Tibial artery (tissue), 4 donors: ENCODE measurements at places on chromosomes 1 and 21.

- H3K27me3 ChIP-seq, result no peaks in the 10 kb centered on the region
- H3K36me3 ChIP-seq, result no peaks in the 10 kb centered on the region
- no peak overlapping the region for H3K4me3 ChIP-seq
- DNase-seq, result no peak
- peaks cover 13% of the 10 kb centered on the region for H3K4me1 ChIP-seq
Measured at GRCh38 chr1:164651351-164651951, 92.5 kb downstream of the PBX1 start.

- DNase-seq, result no peak
- H3K27me3 ChIP-seq, result peaks cover 16% of the 10 kb centered on the region
- no peak overlapping the region for H3K4me3 ChIP-seq
Measured at GRCh38 chr1:53438427-53439336, 20.5 kb upstream of the DMRTB1 start.

DNA sequence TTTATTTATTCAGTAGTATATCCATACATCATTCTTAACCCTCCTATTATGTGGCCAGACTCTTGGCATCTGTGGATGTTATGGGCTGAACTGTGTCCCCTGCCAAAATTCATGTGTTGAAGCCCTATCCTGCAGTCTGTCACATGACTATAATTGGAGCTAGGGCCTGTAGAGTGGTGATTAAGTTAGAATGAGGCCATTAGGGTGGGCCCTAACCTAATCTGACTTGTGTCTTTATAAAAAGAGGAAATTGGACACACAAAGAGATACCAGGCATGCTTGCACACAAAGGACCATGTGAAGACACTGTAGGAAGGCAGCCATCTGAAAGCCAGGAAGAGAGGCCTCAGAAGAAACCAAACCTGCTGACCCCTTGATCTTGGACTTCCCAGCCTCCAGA lies 6.6 kb downstream of the ZMYND12 start:
- no peaks in the 10 kb centered on the region for H3K4me1 ChIP-seq
- no peaks in the 10 kb centered on the region for H3K36me3 ChIP-seq
- DNase-seq, result no peak
- H3K27me3 ChIP-seq, result no peaks in the 10 kb centered on the region

DNA sequence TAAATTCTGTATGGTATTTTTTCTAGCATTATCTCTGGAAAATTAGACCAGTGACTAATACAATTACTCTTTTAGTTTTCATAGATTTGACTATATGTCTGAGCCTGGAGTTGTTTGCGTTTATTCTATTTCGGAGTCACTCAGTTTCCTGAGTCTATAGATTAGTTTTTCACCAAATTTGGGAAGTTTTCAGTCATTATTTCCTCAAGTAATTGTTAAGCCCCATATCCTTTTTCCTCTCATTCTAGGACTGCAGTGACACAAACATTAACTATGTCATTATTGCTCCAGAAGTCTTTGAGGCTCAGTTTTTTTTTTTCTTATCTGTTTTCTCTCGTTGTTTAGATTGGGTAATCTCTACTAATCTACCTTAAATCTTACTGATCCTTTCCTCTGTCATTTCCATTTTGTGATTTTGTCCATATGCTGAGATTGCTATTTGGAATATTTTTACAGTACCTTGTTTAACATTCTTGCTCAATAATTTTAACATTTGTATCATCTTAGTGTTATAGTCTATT lies 886.2 kb downstream of the LTN1 start:
- H3K4me1 ChIP-seq, result peaks cover 6% of the 10 kb centered on the region
- no peak overlapping the region for H3K27ac ChIP-seq
- no peaks in the 10 kb centered on the region for H3K36me3 ChIP-seq
- DNase-seq, result no peak
- no peak overlapping the region for H3K4me3 ChIP-seq
- H3K27me3 ChIP-seq, result no peaks in the 10 kb centered on the region

DNA sequence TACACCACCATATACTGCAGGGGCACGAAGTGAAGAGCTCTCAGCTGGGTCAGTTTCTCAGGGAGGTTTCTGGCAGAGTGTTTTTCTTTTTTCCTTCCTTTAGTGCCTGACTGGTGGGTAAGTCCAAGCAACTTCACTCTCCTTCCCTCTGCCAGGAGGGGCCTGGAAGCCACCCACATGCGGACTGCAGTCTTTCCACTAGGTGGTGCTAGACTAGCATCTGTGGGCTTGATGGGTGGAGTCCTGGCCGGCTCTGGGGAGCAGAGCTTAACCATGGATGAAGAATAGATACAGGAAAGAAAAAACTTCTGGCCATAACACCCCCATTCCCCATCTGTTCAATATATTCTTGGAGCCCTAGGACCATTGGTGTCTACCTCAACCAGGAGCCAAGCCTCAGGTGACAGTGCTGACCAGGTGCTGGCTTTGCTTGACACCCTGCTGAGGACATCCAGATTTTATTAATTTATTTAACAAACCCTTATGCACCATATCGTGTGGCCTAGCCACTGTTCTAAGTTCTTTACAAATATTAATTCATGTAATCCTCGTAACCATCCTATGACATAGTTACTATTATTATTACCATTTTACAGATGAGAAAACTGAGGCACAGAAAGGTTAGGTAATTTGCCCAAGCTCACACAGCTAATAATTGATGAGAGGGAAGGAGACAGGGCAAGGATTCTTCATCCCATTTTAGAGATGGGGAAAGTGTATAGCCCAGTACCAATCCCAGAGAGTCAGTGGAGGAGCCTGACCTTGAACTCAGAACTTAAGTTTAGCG lies 126.7 kb upstream of the CSF3R start:
- no peak for DNase-seq
- no peaks in the 10 kb centered on the region for H3K36me3 ChIP-seq
- no peaks in the 10 kb centered on the region for H3K4me1 ChIP-seq
- H3K27ac ChIP-seq, result no peak overlapping the region

DNA sequence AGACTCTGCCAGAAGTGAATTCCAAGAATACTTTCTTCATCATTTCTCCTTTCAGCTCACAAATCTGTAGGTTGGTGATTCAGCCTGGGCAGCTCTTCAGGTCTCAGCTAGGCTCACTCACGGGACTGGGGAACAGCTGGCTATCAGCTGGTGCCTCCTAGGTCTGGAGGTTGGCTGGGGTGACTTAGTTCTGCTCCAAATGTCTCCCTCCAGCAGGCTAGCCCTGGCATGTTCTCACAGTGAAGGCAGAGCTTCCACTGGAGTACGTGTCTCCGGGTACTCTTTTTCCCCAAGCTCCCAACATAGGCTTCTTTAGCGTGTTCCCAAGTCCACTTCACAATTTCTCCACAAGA lies 12.5 kb upstream of the VAMP4 start:
- no peaks in the 10 kb centered on the region for H3K27me3 ChIP-seq
- no peaks in the 10 kb centered on the region for H3K4me1 ChIP-seq
- DNase-seq, result no peak
- no peak overlapping the region for H3K4me3 ChIP-seq
